ENCODE measurements at places on chromosomes 12 and 14. TPM values are rescaled to one million over a fixed set of nuclear protein-coding genes. Genes with fewer than 3 reads are reported as not detected.

Gene BLTP3B
- total RNA-seq, result 17.9 TPM

Gene SLC25A47
- 0.25 TPM for total RNA-seq

- no peak overlapping the region for H3K27ac ChIP-seq
- no peak for DNase-seq
- no peaks in the 10 kb centered on the region for H3K4me1 ChIP-seq
- H3K36me3 ChIP-seq, result no peaks in the 10 kb centered on the region
- no peaks in the 10 kb centered on the region for H3K27me3 ChIP-seq
Measured at GRCh38 chr12:66453120-66453519, 150.8 kb downstream of the HELB start.

GRCh38 chr12:111102102-111102739 is 181.8 kb upstream of the MYL2 start:
- H3K27me3 ChIP-seq, result peaks cover 19% of the 10 kb centered on the region
- DNase-seq, result no peak
- no peak overlapping the region for H3K4me3 ChIP-seq
- no peaks in the 10 kb centered on the region for H3K4me1 ChIP-seq
- no peak overlapping the region for H3K27ac ChIP-seq

DNA sequence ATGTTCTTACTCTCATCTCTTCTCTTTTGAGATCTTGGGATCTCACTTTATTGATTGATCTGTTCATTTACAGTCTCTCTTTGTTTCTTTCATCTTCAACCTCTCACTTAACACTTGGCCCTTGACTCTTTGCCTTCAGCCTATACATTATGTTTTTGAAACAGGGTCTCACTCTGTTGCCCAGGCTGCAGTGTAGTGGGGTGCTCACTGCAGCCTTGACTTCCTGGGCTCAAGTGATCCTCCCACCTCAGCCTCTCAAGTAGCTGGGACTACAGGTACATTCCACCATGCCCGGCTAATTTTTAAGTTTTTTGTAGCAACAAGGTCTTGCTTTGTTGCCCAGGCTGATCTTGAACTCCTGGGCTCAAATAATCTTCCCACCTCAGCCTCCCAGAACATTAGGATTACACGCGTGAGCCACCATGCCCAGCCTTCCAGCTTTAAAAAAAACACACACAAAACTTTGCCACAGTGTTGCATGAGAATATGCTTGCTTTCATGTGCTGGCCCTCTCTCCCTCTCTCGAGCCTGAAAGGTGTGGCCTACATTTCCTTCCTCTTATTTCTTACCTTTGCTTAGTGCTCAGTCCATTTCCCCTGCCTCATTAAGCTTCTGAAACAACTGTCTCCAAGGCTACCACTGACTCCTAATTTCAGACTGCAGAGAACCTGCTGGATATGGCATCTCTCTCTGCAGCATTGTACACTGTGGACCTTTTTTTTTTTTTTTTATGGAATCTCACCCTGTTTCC is 9.9 kb downstream of the DIP2B start:
- no peaks in the 10 kb centered on the region for H3K27me3 ChIP-seq
- H3K36me3 ChIP-seq, result no peaks in the 10 kb centered on the region
- no peak overlapping the region for H3K4me3 ChIP-seq
- DNase-seq, result no peak

- H3K36me3 ChIP-seq, result no peaks in the 10 kb centered on the region
- no peaks in the 10 kb centered on the region for H3K27me3 ChIP-seq
- DNase-seq, result no peak
- H3K4me3 ChIP-seq, result no peak overlapping the region
- H3K27ac ChIP-seq, result no peak overlapping the region
Measured at GRCh38 chr14:44701563-44702263, 194.6 kb upstream of the FSCB start.

Gene KRT78
- total RNA-seq, result not detected

DNA sequence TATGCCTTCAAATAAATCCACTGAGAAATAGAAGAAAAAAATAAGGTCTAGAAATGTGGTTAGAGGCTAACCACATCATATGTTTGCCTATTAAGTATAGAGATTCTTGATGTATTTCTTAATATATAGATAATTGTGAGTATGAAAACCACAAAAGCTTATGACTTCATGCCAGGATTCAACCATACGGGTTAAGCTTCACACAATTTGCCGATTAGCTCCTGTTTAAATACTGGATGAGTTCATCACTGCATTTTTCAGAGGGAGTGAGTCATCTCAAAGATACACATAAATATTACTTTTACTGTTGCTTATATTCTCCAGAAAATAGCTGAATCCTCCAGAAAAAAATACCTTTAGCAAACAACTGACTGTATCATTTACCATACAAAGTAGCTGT is 79.6 kb downstream of the RPL10L start:
- no peaks in the 10 kb centered on the region for H3K36me3 ChIP-seq
- no peaks in the 10 kb centered on the region for H3K27me3 ChIP-seq
- no peaks in the 10 kb centered on the region for H3K4me1 ChIP-seq
- no peak for DNase-seq

DNA sequence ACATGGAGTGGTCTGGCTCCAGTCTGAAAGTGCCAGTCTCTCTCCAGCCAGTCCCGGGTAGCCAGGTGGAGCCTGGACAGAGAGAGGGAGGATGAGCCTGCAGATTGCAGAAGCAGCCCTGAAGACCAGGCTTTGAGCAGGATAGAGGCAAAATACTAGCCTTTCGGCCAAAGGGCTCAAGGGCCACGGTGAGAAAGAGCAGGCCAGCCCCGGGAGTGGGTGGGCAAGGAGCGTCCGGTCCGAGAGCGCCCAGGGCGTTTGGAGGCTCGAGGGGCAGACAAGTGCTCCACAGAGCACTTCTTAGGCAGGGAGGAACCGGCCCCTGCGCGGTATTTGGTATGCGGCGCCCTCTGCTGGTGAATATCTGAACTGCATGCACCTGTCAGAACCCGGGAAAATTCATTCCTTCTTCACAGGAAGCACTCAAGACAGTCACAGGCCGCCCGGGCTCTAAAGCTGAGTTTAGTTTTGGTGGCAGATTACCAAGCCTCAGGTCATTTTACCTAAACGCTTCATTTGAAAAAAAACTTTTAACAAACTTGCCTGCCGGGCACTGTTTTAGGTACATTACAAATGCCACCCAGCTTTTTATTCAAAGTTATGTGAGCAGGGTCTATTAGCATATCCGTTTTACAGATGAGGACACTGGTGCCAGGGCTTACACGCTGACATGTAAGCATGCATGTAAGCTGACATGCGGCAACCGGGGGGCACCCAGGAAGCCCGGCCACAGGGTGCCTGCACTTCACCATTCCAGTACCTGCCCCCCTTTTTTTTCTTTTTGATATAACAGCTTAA is 21.0 kb upstream of the PSMC1 start:
- no peak overlapping the region for H3K4me3 ChIP-seq
- no peaks in the 10 kb centered on the region for H3K4me1 ChIP-seq
- no peaks in the 10 kb centered on the region for H3K27me3 ChIP-seq
- peak; percentile 72 for DNase-seq

- H3K4me1 ChIP-seq, result no peaks in the 10 kb centered on the region
- H3K36me3 ChIP-seq, result no peaks in the 10 kb centered on the region
- no peaks in the 10 kb centered on the region for H3K27me3 ChIP-seq
- H3K27ac ChIP-seq, result no peak overlapping the region
- DNase-seq, result no peak
- H3K4me3 ChIP-seq, result no peak overlapping the region
Measured at GRCh38 chr14:93544212-93544611, 113.5 kb downstream of the UNC79 start.

DNA sequence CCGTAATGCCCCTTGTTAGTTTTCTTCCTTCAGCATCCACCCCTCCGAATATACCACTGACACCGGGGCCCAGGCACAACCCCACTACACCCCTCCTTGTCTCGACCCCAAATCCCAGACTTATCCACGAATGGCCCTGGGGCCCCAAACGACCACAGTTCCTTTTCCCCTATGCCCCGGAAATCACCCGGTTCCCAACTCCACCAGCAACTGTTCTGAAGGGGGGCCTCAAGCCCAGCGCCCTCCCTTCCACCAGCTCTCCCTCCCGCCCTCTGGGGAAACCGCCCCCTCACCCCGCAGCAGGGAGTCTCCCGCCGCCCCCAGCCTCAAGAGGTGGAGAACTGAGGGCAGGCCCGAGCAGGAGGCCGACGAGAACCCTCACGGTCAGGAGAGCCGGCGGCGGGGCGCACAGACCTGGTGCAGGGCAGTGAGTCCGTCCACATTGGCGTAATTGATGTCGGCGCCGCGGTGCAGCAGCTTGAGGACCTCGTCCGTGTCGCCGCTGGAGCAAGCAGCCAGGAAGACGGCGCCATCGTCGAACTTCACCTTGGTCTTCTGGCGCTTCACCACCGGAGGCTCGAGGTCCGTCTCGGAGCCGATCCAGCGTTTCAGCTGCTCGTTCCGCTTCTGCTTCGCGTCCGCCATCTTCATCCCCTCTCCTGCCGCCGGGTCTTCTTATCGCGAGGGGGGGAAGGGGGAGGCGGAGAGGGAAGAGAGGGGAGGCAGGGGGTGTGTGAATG is 446 bp downstream of the PPP1R12A start:
- H3K36me3 ChIP-seq, result peaks cover 5% of the 10 kb centered on the region
- H3K27ac ChIP-seq, result peak overlapping the region; percentile 97
- H3K4me3 ChIP-seq, result peak overlapping the region; percentile 91
- H3K27me3 ChIP-seq, result no peaks in the 10 kb centered on the region

Gene WNT5B
- total RNA-seq, result 18.4 TPM

DNA sequence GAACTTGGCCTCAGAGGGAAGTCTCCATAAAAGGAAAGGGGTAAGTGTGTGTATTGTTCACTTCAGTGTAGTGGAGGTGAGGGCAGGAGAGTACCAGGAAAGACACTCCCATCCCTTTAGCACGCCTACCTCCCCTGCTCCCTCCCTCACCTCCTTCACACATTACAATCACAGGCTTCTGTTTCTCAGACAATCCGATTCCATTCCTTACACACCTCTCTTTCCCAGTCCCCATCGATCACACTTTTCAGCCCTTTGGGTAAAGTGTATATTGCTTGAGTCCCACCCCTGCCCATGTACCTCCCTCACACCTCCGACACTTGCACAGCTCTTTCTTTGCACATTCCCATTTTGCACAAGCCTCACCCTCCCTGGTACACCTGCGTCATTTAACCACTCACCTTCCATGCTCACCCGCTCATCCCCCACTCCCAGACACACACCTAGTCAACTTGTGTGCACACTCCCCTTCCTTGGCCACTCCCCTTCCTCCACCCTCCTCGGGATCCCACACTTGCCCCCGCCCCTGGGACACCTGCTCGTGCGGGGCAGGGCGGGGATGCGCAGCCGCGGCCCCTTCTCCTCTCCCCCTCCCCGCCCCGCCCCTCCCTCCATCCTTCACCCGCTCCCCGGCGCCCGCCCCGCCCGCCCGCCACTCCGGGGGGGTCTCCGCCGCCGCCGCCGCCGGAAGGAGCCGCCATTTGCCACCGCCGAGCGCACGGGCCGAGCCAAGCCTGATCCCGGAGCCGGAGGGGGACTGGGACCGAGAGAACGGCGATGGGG is at the start of gene MARCHF9:
Gene MARCHF9 (plus strand): TSS at position 693 of the 783 bp plus-strand sequence. CDS start 426 bp downstream, outside the sequence.
- H3K27me3 ChIP-seq, result no peaks in the 10 kb centered on the region
- peaks cover 40% of the 10 kb centered on the region for H3K4me1 ChIP-seq
- H3K27ac ChIP-seq, result peak within 1 kb of the TSS; percentile 71
- H3K4me3 ChIP-seq, result peak within 1 kb of the TSS; percentile 50
- H3K36me3 ChIP-seq, result peaks cover 34% of the 10 kb centered on the region
- peak; percentile 86 for DNase-seq
